ENCODE measurements at places on chromosomes 11 and 22. TPM values are rescaled to one million over a fixed set of nuclear protein-coding genes. Genes with fewer than 3 reads are reported as not detected.

- DNase-seq: no peak
Observed at GRCh38 chr22:48925450-48925849, 902.2 kb downstream of the BRD1 start.

- no peak for DNase-seq
Observed at GRCh38 chr11:47509077-47509536, 43.8 kb downstream of the CELF1 start.

- no peak for DNase-seq
Observed at GRCh38 chr11:72816404-72816990, 2.3 kb downstream of the ATG16L2 start.

DNA sequence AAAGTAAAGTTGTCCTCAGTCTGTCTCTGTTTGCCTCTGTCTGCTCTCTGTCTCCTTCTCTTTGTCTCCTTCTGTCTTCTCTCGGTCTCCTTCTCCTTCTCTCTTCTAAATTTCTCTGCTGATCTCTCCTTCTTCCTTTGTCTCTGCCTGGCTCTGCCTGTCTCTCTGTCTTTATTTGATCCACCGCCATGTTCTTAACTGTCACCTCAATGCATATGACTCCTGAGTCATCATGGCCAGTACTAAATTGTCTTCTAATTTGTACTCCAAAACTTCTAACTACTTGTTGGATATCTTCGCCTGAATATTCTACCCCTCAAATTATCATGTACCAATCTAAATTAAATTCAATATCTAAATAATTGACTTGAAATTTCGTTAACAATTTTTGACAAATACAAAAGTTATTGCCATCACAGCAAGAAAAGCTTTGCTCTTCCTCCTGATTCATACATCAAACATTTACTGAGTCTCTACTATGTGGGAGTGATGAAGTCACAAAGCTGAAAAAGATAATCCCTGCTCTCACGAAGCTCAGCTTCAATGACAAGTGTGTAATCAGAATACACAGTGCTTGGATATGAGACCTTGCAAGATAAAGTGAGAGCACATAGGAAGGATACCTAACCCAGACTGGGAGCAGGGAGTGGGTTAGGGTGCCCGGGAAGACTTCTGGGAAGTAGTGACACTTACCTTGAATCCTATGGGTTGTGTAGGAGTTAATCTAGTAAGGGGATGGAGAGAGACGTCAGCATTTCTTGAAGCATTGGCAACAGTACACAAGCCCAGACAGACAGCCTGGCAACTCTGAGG lies 193.0 kb downstream of the MAML2 start:
- DNase-seq: no peak

GRCh38 chr11:9037046-9037780 lies 33.4 kb upstream of the NRIP3 start:
- DNase-seq: no peak

GRCh38 chr11:77542296-77542695 lies 47.5 kb upstream of the AQP11 start:
- DNase-seq: no peak

The NOX4 gene
- total RNA-seq: 3.1 TPM

The SLC6A5 gene
- total RNA-seq: not detected

The GPHA2 gene
- not detected for total RNA-seq

The OR51B5 gene
- total RNA-seq: 0.25 TPM

The GP1BB gene
- total RNA-seq: 6.2 TPM

The NFAM1 gene
- total RNA-seq: 6.4 TPM

The FGF3 gene
- not detected for total RNA-seq

Measured in heart right ventricle (tissue), 16 donors.